ENCODE measurements at places on chromosomes 7 and 10.

GRCh38 chr10:78663721-78664120 lies 405.0 kb upstream of the ZMIZ1 start:
- DNase-seq = no peak

- no peak for DNase-seq
Observed at GRCh38 chr7:42856605-42856987, 55.3 kb downstream of the C7orf25 start.

DNA sequence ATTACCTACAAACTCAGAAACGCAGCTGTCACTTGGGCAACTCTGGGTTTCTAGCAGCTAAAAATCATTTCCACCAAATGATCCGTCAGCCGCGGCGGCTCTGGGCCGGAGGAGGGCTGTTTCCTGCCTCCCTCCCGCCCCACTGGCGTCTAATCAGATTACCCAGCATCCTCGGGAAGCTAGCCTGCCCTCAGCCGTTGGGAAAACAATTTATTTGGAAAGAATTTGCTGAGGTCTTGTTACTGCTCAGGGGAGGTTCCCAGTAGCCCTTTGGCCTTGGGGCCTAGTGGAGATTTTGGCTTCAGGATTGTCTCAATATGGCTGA lies 65.0 kb upstream of the ADGRA1 start:
- no peak for DNase-seq

DNA sequence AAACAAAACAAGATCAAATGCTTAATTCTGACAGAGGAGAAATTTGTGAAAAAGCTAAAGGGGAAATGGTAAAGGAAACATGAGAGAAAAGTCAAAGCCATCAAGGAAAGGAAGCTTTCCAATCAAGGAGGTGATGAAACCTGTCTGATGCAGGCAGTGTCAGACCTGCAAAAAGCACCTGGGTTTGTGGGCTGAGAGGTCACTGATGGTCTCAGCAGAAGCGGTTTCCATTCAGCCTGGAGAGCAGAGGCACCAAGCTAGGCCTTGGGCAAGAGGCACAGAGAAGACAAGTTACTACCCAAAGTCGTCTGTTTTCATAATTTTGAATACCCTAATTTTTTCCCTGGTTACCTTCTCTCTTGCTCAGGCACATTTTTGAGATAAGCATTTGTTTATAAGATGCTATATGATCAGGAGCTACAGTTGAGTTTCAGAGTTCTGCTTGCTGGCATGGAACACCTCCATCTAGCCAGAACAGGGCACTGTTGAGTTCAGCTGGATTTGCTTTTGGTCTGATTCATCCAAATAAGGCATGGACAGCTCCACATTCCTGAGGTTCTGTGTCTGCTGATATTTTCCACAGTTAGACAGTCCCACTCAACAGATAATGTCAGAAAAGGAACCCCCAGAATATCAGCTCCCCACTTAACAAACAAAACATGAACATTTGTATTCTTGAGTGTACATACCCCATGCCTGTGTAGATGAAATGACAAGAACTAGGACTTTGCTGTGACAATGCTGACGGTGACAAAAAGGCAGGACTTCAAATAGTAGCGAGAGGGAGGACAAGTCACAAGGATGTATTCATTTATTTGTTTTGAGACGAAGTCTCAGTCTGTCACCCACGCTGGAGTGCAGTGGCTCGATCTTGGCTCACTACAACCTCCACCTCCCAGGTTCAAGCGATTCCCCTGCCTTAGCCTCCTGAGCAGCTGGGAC lies 4.9 kb upstream of the PPIA start:
- no peak for DNase-seq

DNA sequence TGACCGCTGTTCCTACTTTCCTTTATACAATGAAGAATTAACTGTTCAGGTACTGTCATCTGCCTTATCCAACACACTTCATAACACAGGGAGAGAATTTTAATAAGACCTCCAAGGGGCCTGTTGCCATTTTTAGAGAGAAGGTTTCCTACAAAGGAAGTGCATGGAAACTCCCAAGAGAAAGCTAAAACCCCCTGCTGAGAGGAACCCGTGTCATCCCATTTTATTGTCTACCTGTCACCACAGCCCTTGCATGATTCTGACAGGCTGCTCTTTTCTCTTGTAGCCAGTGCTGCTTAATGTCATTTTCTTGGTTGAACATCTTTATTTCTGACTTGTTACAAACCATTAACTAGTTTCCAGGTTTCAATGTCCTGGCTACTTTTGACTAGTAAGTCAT lies 98.4 kb downstream of the SNX10 start:
- no peak for DNase-seq

DNA sequence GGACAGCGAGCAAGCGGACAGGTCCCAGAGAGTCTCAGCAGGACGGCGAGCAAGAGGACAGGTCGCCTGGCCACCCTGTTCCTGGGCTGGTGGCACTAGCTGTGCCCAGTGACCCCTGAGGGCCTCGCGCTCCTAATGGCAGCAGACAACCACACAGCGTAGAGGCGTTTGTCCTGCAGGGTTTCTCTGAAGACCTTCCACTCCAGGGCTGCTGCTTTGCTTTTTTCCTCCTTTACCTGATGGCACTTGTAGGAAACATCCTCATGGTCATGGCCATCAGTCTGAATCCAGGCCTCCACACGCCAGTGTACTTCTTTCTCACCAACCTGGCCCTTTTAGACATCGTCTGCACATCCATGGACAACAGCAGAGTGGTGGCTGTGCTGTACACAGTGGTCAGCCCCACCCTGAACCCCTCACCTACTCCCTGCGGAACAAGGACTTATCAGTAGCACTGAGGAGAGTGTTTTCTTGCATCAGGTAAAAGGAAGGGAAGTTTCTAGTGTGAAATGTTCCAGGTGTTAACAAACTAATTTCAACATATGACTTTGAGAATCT lies 27.4 kb downstream of the SCART1 start:
- DNase-seq = no peak

DNA sequence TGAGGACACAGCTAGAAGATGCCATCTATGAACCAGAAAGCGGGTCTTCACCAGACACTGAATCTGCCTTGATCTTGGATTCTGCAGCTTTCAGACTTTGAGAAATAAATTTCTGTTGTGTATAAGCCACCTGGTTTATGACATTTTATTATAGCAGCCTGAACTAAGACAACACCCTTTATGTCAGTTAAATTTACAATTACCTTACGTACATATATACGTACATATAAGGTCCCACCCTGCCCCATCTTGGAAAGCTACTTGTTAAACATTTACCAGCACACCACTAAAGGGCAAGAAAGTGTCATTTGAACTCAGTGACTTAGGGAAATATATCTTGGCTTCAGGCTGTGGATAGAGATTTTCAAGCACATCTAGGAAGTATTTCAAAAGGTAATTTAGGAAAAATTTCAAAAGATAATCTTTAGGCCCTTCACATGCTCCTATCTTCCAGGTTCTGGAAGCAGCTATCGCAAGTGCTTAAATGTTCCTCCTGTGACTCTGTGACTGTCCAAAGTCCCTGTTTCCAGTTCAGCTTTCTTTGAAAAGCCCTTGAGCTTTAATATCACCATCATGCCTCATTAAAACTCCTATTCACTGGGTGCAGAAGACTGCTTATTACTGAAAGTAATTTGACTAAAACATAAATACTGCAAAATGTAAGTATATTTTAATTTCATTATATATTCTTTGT lies 9.6 kb upstream of the SRI start:
- DNase-seq = no peak

DNA sequence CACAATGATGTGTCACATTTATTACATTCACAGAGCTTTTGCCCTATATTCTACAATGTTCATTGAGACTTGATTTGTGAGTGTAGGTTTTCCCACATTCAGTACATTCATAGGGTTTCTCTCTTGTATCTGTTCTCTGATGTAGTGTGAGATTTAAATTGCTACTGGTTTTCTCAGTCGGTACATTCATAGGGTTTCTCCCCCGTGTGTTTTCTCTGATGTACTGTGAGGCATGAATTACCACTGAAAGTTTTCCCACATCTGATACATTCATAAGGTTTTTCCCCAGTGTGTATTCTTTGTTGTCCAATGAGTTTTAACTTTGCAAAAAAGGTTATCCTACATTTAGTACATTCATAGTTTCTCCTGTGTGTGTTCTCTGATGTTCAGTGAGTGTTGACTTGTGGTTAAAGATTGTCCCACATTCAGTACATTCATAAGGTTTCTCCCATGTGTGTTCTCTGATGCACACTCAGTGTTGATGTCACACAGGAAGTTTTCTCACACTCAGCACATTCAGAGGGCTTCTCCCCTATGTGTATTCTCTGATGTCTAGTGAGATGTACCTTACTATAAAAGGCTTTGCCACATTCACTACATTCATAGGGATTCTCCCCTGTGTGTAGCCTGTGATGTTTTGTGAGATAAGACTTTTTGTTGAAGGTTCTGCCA lies 63.0 kb downstream of the ZNF248 start:
- DNase-seq = no peak

- no peak for DNase-seq
Observed at GRCh38 chr10:22247636-22248035, 29.8 kb upstream of the EBLN1 start.

DNA sequence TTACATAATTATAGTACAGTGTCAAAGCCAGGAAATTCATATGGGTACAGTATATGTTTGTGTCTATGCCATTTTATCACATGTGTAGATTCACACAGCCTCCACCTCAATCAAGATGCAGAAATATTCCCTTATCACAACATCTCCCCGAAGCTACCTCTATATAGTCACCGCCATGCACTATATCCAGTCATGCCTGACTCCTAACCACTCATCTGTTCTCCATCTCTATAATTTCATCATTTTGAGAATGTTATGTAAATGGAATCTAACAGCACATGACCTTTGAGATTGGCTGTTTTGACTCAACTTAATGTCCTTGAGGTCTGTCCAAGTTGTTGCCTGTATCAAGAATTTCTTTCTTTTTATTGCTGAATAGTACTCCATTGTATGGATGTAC lies 22.3 kb upstream of the SLC25A13 start:
- DNase-seq = no peak

DNA sequence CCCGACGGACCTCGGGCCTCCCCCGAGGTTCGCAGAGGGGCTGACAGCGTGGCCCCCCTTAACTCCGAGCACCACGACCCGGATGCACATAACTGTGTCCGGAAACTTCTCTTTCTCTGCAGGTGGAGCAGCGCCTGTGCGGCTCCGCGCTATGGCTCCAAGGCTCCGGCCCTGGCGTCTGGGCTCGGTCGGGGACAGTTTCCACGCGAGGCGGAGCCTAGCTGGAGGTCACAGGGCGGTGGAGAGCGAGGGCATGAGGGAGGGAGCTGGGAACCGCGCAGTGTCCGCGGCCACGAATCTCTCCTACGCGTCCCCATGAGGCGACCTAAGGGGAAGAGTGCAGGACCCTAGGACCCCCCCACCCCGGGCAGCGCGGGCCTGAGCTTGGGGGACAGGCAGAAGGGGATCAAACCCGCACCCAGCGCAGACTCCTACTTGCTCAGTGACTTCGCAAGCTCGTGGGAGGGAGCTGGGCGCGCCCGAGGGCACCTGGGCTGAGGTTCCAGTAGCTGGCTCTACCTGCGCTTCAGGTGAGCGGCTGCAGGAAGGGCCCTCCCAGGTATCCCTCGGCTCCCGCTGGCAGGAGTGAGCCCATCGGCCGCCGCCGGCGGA lies 8.6 kb upstream of the MNX1 start:
- DNase-seq = no peak

GRCh38 chr7:139811066-139811465 lies 18.0 kb upstream of the TBXAS1 start:
- no peak for DNase-seq

DNA sequence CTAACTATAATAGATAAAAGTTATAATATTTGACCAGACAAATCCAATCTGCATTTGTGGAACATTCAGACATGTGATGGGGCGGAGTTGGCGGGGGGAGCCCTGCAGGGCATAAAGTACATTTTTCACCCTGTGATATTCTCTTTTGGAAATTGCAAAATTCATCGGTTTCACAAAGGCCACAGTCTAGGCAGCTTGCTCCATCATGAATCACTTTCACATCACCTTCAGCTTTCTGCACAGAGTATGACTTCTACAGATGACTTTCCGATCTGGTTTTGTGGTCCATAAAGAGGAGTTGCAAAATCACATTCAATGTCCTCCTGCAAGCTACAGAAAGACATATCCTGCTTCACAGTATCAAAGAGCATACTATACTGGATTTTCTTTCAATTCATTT lies 51.4 kb upstream of the APBB1IP start:
- DNase-seq = no peak

GRCh38 chr10:61475449-61475873 lies 22.3 kb upstream of the TMEM26 start:
- no peak for DNase-seq

GRCh38 chr10:31467791-31468535 lies 148.9 kb downstream of the ZEB1 start:
- DNase-seq = no peak

GRCh38 chr10:9305018-9305655 lies 1250.6 kb downstream of the GATA3 start:
- DNase-seq = no peak

DNA sequence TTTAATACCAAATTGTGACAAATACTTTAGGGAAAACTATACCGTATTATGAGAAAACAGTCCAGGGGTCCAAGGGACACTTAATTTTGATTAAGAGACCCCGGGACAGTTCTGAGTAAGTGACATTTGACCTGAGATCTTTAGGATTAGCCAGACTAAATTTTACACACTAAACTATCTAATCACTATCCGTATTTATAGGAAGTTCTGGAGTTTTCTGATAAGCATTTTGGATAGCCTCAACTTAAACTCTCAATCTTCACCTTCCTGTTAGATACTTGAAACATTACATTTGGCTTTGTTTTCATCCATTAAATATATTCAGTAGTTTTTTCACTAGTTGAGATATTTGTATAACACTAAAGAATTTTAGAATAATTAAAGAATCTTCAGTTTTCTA lies 5.4 kb downstream of the PIK3CG start:
- no peak for DNase-seq

DNA sequence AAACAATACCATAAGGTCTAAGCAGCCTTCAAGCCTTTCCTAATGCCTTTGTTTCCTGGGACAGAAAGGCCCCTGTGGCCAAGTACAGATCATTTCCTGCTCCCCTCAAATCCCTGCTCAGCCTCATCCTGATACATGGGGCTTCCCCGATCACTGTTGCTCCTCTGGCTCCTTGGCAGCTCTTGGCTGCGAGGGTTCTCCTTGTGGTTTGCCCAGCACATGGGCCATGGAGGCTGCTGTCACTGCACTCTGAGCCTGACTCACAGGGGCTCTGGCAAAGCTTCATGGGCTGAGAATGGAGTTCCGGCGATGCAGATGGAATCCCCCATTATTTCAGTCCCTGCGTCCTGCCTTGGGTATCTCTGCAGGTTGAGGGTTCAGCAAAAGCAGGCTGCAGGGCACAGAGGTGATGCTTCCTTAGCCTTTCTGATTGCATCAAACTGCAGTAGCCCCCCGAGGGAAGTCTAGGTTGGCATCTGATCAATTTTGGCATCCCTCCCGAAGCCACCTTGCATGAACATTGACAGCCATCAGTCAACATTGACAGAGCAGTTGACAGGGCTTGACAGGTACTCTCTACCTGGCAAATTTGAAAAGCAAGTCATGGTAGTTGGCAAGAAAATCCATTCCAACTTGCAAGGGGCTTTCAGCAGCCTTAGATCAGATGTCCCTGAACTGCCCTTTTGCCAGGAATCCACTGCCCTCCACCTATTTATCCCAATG lies 168.6 kb downstream of the GFRA1 start:
- DNase-seq = no peak

- DNase-seq = no peak
Observed at GRCh38 chr10:129863201-129863663, 100.8 kb downstream of the EBF3 start.
